ENCODE measurements at places on chromosomes 11 and 22.

GRCh38 chr22:49570032-49570848 lies 257.4 kb downstream of the BRD1 start:
- DNase-seq = no peak

DNA sequence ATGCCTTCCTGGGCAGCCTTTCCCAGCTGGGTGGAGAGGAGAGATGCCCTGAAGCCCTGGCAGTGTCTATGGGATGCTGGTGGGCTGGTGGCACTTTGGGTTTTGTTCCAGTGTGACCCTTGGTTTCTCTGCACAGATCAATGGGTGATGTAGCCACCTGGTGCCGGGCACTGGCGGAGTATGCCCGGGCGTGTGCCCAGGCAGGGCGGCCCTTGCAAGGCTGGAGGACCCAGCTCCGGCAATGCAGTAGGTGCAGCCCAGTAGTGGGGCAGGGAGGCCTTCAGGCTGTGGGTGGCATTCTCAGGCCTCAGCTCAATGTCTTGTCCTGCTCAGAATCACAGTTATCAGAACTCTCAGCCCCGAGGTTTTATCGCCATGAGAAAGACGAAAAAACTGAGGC lies 11.9 kb downstream of the OTOG start:
- DNase-seq = no peak

DNA sequence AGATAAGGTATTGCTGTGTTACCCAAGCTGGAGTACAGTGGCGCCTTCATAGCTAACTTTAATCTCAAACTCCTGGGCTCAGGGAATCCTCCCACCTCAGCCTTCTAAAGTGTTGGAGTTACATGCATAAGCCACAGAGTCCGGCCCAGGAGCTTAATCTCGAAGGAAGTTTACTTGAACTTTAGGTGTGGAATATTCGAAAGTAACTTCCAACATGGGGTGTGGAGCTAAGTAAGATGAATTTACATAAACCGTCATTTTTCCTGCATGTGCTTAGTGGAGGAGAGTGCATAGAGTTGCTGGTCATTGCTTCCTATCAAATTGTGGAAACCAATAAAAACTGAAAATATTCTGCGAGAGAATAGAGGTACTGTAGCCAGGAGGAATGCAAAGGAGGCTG lies 1.5 kb downstream of the ATG13 start:
- no peak for DNase-seq

DNA sequence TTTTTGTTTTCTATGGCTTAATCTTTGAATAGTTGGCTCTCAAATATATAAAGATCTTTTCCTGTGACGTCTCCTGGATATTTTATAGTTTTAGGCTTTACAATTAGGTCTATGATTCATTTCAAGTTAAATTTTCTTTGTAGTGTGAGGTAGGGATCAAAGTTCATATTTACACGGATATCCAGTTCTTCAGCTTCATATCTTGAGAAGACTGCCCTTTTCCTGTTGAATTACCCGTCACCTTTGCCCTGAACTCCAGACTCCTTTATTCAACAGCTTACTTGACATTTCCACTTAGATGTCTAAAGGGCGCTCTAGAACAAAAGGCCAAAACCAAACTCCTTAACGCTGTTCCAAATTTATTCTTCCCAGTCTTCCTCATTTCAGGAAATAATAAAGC lies 51.7 kb downstream of the TTC17 start:
- DNase-seq = no peak

- no peak for DNase-seq
These were observed 72.9 kb downstream of the TNRC6B start for GRCh38 chr22:40250608-40251007.

DNA sequence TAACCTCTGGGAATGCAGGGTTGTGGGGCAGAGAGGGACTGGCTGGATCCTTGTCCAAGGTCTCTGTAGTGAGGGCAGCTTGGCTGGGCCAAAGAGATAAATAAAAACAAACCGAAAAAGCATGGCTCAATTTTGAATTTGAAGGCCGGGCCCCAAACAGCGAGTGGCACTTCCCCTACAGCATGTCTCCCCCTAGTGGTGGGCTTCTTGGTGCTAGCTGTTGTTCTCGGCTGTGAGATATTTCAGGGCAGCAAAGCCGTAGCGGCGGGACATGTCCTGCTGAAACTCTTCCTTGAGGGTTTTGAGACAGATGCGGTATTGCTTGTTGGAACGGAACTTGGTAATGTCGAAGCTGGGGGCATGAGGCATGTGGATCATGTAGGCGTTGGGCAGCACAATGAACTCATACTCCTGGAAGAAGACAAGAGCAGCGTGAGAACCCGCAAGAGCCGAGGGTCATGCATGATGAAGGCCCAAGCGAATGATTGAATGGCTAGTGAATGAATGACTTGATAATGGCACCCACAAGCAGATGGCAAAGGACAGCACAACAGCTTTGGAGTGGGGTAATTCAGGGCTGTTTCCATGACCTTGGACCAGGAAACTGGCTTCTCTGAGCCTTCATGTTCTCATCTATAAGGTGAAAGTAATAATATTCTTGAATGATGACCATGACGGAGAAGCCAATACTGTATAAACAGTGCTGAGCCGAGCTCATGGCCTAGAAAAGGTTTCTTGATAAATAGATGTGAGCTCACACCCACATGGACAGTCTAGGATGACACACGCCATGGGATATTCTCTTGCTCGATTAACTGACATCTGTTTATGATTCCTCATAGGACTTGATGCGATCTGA lies 216.3 kb upstream of the SYN3 start:
- DNase-seq = peak; percentile 44
